ENCODE measurements at places on chromosomes 5 and 9.
A peak's percentile ranks its signal among the peaks of the same experiment; 100 is the strongest.

GRCh38 chr9:38029915-38030638 lies 39.0 kb downstream of the SHB start:
- DNase-seq = no peak

GRCh38 chr9:34982361-34982760 lies 7.2 kb upstream of the DNAJB5 start:
- no peak for DNase-seq

DNA sequence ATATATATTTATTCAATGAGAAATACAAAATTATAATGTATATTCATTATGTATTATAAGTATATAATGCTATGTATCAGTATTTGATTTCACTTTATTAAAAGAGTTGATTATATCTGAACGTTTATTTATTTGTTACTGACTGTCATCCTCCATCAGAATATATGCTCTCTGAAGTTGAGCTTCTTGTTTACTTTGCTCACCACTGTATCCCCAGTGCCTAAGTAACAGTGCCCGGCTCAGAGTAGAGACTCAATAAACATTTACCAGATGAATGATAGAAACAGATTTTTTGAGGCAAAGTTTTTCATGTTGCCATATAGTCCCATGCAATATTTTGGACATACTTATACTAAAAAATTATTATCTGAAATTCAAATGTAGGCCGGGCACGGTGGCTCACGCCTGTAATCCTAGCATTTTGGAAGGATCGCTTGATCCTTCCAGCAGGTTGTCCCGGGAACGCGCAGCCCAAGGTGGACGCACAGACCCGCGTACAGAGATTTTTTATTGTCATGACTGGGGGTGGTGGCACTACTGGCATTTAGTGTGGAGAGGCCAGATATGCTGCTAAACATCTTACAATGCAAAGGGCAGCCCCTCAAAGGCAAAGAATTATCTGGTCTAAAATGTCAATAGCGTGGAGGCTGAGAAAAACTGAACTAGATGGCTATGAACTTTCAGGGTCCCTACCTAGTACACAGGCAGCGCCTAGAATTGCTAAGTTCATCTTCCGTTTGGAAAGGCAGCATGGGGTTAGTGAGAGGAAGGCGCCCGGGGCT lies 761 bp upstream of the DNAJC25 start:
- no peak for DNase-seq

DNA sequence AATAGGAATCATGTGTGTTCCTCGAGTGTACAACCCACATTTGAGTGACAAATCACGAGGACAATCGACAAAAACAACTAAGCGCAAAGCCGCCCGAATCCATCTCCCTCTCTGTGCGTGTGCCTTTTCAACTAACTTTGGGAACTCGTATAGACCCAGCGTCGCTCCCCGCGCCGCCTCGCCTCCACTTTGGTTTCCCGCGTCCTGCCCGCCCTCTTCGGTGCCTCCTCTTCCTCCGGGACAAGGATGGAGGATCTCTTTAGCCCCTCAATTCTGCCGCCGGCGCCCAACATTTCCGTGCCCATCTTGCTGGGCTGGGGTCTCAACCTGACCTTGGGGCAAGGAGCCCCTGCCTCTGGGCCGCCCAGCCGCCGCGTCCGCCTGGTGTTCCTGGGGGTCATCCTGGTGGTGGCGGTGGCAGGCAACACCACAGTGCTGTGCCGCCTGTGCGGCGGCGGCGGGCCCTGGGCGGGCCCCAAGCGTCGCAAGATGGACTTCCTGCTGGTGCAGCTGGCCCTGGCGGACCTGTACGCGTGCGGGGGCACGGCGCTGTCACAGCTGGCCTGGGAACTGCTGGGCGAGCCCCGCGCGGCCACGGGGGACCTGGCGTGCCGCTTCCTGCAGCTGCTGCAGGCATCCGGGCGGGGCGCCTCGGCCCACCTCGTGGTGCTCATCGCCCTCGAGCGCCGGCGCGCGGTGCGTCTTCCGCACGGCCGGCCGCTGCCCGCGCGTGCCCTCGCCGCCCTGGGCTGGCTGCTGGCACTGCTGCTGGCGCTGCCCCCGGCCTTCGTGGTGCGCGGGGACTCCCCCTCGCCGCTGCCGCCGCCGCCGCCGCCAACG lies at the start of gene GPR150:
GPR150 (plus strand) TSS at position 58 of the 840 bp plus-strand sequence; CDS start at position 247, 189 bp downstream.
- no peak for DNase-seq

- no peak for DNase-seq
Measured at GRCh38 chr5:64417390-64417789, 88.4 kb upstream of the RGS7BP start.

- no peak for DNase-seq
Measured at GRCh38 chr9:109179801-109180523, 12.9 kb upstream of the FRRS1L start.

- no peak for DNase-seq
Measured at GRCh38 chr5:33166522-33166921, 274.2 kb upstream of the TARS1 start.

- DNase-seq = no peak
Measured at GRCh38 chr9:129728744-129729143, 24.1 kb downstream of the PTGES start.

- DNase-seq = no peak
Measured at GRCh38 chr5:96823900-96824380, 16.2 kb upstream of the ERAP1 start.

DNA sequence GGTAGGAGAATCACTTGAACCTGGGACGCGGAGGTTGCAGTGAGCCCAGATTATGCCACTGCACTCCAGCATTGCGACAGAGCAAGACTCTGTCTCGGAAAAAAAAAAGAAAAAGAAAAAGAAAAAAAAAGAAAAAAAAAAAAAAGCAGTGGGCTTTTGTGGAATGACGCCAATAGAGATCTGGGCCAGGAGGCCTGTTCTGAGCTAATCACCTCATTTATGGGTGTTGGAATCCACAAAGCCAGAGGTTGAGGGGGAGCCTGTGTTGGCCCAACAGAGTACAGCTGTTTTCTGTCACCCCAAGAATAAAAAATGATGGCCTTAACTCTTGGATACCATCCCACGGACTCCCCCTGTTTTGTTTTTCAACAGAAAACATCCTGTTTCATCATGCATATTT lies 18.5 kb downstream of the OSTF1 start:
- no peak for DNase-seq

- no peak for DNase-seq
Measured at GRCh38 chr5:30693326-30693725, 500.2 kb upstream of the CDH6 start.

- no peak for DNase-seq
Measured at GRCh38 chr9:112905084-112905483, 14.4 kb upstream of the SLC46A2 start.

GRCh38 chr9:69578026-69578425 lies 94.1 kb downstream of the APBA1 start:
- no peak for DNase-seq

- no peak for DNase-seq
Measured at GRCh38 chr9:121472446-121472845, 27.2 kb downstream of the GGTA1 start.

DNA sequence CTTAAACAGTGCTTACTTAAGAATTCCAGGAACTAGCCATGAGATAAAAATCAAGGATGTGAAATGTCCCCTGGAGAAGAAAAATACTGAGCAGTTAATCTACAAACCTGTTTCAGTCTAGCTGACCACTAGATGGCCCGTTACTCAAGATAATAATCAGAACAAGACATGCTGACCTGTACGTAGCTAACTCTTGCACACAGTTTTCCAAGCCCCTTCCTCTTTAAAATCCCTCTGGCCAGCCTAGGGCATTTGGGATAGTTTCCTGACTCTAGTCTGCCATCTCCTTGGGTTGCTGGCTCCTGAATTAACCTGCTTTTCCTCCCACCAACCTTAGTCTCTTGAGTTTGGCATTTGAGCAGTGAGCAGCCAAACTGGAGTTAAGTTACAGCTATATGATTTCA lies 59.2 kb upstream of the TRAF1 start:
- DNase-seq = no peak

GRCh38 chr5:139949710-139950109 lies 93.4 kb downstream of the NRG2 start:
- no peak for DNase-seq

DNA sequence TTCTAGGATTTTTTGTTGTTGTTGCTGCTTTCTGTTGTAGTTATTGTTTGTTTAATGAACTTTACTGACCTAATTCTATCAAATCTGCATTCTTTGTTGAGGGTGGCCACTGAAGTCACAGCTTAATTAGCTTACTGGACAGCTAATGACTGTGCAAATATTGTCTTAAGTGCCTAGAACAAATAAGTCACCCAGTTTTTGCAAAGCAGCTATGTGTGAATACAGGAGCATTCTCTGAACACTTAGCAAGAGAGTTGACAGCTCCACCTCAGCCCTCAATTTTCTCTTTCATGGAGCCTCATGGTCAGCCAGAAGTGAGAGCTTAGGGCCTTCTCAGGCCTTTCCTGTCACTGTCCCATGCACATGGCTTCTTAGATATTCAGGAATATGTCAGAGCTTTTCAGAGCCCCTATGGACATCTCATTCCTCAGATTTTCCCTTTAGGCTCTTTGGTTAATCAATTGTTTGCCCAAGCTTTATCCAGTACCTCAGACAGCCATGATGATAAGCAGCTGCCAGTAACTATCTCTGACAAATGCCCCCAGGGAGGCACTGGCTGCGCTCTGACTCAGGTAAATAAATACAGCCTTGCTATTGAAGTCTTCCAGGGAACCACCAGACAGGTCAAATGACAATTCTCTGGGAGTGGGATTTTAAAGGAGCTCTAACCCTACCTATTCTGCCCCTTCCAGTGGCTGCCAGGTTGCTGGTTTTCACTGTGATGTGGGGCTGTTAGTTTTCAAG lies 241.4 kb upstream of the IL12B start:
- peak; percentile 16 for DNase-seq

DNA sequence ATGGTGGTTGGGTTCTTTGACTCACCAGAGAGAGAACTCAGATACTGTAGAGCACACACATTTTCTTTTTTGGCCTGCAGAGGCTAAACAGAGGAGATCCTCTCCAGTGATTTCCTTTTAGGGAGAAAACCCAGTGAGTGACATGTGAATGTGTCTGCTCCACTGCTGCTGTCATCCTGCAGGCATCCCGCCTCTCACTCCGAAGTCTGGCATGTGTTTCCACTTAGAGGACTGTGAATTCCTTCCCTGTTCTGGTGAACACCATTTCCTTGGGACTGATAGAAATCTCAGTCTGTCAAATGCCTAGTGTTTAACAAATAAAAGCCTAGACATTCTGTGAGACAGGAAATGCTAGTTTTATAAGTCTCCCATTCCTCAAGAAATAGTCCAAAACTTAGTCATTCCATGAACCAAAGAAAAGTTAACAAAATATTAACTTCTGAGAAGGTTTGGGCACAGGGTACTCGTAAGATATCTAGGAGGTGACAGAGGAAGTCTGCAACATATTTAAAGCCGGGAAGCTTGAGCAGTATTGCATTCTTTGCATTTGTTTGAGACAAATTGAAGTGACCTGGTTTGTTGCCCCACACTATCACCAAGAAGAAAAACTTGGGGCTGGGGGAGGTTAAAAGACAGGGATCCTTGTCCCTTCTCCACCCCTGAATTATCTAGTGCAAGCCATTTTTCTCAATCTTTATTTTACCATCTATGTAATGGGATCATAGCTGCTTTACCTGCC lies 74.9 kb upstream of the NIPAL4 start:
- DNase-seq = no peak

- peak; percentile 69 for DNase-seq
Measured at GRCh38 chr9:119701651-119702050, 332.4 kb upstream of the BRINP1 start.

GRCh38 chr9:18544456-18544855 lies 70.5 kb downstream of the ADAMTSL1 start:
- no peak for DNase-seq

GRCh38 chr5:138792195-138792790 lies 39.1 kb downstream of the CTNNA1 start:
- no peak for DNase-seq

GRCh38 chr5:172820046-172820767 lies 13.8 kb upstream of the ERGIC1 start:
- no peak for DNase-seq

GRCh38 chr9:129460323-129461261 lies 160.3 kb downstream of the C9orf50 start:
- peak; percentile 91 for DNase-seq

GRCh38 chr9:37030611-37030939 lies 3.5 kb downstream of the PAX5 start:
- DNase-seq = no peak

DNA sequence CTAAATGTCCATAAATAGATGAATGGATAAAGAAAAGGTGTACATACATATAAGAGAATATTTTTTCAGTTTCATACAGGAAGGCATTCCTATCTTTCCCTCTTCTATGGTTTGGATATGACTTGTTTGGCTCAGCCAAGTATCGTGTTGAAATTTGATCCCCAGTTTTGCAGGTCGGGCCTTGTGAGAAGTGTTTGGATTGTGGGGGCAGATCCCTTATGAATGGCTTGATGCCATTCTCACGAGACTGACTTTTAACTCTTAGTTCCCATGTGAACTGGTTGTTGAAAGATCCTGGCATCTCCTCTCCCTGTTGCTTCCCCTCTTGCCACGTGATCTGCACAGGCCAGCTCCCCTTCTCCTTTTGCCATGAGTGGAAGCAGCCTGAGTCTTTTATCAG lies 421.1 kb upstream of the FTMT start:
- DNase-seq = no peak
